ENCODE measurements at places on chromosomes 2 and 18. TPM values are rescaled to one million over a fixed set of nuclear protein-coding genes. Genes with fewer than 3 reads are reported as not detected.

TANC1 gene
- 58.3 TPM for total RNA-seq

RAB6C gene
- total RNA-seq, result 0.36 TPM

CCDC68 gene
- 8.3 TPM for total RNA-seq

EIF2AK3 gene
- 25.3 TPM for total RNA-seq

OXER1 gene
- 2.2 TPM for total RNA-seq

SALL3 gene
- total RNA-seq, result 0.06 TPM

DNA sequence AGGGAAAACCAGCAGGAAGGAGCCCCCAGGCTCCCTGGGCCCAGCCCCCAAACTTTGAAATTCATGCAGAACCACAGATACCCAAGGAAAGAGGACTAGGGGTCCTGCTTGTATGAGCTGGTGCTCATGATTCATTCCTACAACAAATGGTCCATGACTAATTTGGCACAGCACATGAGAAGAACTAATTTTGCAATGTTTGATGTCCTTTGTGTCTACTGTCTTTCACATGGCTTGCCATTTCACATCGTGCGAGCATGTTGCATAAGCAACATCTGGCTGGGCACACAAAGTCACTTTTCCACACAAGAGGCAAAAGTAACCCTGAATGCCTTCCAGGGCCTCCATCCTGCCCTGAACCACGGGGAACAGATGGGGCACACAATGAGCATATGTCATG is 149.6 kb upstream of the APCDD1 start:
- no peak for DNase-seq

DNA sequence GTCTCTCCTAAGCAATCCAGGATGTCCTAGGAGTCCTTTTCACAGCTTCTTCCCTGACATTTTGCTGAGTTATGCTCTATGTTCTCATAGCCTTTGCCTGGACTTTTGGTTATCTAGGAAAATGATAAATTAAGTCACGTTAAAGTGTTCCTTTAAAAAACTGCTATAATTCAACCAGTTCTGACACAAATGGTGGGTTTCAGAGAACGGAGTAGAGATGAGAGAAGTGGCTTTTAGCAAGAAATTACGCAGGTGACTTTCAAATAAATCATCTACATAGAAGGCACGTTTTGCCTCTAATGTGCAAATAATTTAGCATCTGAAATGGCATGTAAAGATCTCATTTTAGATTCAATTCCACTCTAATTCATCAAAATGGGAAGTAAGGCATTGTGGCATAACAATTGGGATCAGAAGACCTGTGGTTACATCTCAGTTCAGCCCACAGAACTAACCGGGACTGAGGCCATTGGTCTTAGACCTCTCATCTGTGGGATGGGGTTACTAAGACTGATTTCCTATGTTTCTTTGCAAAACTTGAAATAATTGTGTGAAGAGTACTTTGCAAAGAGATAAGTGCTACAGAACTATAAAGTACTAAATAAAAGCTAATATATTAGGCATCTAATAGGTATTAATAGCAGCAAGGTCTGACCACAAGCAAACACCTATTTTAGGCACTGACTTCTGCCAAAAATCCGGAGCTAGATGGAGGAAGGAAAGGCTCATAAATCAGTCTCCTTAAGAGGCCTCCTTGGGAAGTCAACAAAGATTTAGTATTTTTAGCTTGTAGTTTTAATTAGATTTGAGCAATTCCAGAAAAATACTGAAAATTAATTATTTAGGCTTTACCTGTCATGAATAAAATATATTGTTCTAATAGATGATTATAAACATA is 211.4 kb downstream of the PIEZO2 start:
- no peak for DNase-seq

- no peak for DNase-seq
Measured at GRCh38 chr2:227125506-227125905, 38.5 kb downstream of the COL4A4 start.

DNA sequence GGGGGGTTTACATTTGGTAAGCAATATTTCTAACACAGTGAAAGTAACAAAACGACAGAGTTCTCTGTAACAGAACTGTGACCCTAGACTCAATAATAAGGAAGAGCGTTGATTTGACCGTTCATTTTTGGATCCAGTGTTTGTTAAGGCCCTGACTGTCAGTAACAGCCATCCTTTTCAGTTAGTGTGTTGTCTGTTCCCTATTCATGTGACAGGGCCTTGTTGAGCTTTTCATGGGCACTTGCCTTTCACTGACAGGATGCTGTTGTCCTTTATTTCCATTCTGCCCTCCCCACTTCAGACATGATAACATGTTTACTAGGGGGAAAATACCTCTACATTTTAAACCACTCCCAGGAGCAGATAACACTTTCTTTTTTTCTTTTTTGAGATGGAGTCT is 45.8 kb downstream of the MAP4K4 start:
- no peak for DNase-seq

DNA sequence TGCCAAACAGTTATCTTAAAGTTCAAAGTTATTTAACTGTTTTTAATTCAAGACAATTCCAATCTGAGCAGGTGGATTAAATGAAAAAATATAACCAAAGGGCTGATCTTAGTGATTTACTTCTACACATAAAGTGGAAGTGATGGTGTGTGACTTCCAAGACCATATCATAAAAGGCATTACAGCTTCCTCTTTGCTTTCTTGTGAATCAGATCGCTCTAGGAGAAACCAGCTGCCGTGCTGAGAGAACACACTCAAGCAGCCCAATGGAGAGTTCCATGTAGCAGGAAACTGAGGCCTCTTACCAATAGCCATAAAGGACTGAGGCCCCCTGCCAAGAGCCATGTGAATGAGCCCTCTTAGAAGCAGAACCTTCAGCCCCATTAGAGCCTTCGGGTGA is 197.4 kb downstream of the NBAS start:
- DNase-seq, result no peak

DNA sequence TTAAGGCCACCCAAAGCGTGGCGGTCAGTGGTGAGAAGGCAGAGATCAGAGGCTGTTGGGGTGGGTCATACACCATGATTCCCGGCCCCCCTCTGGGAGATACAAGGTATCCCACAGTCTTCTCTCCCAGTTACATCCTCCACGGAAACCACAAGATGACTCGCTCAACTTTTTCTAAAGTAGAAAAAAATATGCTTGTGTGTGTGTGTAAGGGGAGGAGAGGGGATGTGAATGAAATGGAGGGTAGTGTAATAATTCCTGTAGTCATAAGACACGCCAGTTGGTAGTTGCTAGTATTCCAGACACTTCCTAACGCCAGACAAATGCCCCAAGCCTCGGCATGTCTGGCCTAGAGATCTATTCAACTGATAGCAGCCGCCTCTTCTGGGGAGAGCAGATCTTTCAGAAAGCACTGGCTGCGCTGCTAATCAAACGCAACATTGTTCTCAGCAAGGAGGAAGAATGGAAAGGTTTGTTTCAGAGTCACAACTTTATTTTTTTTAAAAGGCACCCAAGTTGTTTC is 143.5 kb downstream of the TGIF1 start:
- DNase-seq, result peak; percentile 61

DNA sequence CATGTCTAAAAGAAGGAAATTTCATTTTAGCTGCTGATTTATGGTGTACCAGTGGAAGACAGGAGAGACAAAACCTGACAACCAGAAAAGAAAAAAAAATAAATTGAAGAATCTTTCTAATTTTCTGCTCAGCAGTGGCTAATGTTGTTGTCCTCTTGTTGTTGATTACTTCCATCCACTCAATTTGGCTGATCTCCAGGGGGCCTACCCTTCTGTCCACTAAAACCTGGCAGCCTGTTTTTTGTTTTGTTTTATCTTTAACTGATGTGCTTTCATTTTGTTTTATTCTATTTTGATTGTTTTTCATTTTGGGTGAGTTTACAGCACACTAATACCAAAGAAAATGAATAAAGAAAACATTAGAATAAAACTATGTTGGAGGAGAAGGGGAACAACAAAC is 27.4 kb downstream of the TFPI start:
- no peak for DNase-seq

GRCh38 chr2:234014427-234014826 is 36.1 kb upstream of the SPP2 start:
- DNase-seq, result no peak

- no peak for DNase-seq
Measured at GRCh38 chr18:77168811-77169311, 36.3 kb upstream of the MBP start.

- DNase-seq, result peak; percentile 59
Measured at GRCh38 chr2:240810621-240811020, 9.4 kb downstream of the KIF1A start.

DNA sequence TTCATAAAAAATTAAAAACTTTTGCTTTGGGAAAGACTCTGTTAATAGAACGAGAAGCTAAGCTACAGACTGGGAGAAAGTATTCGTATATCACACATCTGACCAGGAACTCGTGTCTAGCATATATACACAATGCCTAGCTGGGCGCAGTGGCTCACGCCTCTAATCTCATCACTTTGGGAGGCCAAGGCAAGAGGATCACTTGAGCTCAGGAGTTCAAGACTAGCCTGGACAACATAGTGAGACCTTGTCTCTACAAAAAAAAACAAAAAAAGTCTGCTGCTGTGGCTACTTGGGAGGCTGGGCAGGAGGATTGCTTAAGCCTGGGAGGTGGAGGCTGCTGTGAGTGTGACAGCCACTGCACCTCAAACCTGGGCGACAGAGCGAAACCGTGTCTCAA is 46.6 kb downstream of the EPB41L5 start:
- no peak for DNase-seq

DNA sequence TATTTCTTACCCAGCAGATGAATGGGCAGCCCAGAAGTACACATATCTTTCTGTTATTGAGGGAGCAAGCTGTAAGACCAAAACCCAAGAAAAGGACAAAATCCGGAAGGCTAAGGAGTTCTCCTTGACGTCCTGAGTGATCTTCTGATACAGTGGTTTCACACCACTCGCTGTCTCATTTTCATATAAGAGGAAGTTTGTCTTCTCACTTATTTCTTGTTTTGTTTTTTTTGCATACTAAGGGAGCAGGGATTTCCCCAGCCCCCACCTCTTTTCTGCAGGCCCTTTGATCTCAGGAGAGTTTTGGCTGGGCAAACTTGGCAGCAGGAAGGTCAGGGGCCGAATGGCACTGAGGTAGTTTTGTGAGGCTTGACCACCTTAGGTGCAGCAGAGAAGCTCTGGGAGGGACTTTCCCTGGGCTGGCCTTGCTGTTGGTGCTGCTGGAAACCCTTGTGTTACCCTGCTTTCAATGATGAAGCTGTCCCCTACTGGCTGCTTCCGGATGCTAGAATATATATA is 13.3 kb downstream of the CHRNA1 start:
- DNase-seq, result no peak

- no peak for DNase-seq
Measured at GRCh38 chr2:58215429-58215828, 25.7 kb downstream of the FANCL start.
